Cardiac fibroblast (primary cell): ENCODE measurements at places on chromosomes 12 and 14.

GRCh38 chr12:91846466-91847055 is 299.1 kb downstream of the BTG1 start:
- DNase-seq = peak; percentile 8

GRCh38 chr14:35506927-35507326 is 27.0 kb upstream of the INSM2 start:
- peak; percentile 3 for DNase-seq

- DNase-seq = no peak
These were observed 36.4 kb downstream of the GNS start for GRCh38 chr12:64722835-64723234.

DNA sequence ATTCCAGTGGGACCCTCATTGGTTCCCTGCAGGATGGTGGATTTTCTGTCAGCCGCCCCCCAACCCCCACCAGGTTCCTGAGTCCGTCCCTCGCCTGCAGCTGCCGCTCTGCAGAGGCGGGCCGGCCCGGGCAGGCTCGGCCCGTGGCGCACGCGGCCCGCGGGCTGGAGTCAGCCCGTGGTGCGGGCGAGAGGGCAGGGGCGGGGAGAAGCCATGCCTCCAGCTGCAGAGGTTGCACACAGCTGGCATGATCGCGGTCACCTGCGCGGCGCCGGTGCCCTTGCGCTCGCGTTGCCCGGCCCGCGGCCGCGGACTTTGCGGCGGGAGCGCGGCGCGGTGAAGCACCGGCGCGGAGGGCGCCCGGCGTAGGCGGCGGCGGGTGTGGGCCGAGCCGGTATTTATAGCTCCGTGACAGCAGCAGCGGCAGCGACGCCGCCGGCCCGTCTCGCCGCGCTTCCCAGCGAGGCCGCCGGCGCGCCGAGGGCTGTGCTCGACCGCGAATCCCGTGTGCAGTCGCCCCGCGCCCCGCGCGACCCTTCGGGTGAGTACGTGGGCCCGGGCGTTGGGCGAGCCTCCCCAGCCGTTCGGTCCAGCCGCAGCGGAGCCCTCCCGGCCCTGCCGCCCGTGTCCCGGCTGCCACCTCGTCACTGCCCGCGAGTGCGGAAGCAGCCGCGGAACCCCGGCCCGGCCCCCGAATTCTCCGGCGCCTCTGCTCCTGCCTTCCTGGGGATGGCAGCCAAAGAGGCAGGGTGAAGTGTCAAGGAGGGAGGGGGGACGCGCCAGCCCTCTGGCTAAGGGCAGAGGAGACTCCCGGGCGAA is at the start of gene TMEM117:
Gene TMEM117 (plus strand): TSS at position 426 of the 819 bp plus-strand sequence.
- DNase-seq = peak; percentile 51

DNA sequence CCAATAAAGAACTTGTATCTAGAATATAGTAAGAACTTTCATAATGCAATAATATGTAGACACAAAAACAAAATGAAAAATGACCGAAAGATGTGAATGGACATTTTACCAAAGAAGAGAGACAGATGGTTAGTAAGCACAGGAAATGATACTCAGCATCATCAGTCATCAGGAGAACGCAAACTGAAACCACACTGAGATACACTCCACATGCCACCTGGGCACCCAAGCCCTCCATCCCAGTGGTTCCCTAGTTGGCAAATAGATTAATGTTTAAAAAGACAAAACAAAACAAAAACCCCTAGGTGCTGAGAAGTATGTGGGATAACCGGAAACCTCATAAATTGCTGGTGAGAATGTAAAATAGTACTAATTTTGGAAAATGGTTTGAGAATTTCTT is 26.8 kb upstream of the VPS33A start:
- no peak for DNase-seq

- DNase-seq = no peak
These were observed 88.4 kb downstream of the ANO2 start for GRCh38 chr12:5856692-5857091.

DNA sequence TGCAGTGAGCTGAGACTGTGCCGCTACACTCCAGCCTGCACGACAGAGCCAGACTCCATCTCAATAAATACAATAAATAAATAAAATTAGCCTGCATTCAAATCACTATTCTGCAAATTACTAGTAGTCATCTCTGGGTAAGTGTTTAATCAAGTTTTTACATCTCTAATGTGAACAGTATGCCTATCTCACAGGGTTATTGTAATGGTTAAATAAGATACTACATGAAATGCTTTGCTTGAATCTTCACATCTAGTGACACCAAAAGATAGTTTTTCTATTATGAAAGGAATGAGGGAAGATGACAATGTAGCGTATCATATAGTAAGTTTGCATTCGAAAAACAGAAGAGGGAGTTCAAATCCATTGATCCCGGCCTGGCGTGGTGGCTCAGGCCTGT is 2.1 kb downstream of the SRSF9 start:
- no peak for DNase-seq

DNA sequence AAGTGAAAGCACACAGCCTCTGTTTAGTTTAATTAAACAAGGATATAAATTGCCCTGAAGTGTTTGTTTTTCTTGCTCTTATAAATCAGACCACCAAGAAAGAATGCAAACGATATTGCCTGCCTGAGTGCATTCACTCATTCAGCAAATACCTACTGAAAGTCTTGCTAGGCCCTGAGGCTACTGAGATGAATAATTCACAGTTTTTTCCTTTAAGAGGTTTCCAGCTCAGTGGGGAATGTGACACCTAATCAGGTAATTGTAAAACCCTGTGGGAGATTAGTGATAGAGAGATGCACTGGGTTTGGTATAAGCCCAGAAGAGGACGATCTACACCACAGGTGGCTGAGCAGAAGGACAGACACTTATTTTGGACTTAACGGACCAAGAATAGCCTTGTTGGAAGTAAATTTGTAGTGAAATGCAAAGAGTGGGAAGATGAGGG is 151.4 kb downstream of the SLC35F4 start:
- DNase-seq = no peak

GRCh38 chr14:75939200-75939599 is 42.6 kb downstream of the TGFB3 start:
- DNase-seq = no peak

- no peak for DNase-seq
These were observed 2.9 kb downstream of the SMUG1 start for GRCh38 chr12:54185919-54186318.

DNA sequence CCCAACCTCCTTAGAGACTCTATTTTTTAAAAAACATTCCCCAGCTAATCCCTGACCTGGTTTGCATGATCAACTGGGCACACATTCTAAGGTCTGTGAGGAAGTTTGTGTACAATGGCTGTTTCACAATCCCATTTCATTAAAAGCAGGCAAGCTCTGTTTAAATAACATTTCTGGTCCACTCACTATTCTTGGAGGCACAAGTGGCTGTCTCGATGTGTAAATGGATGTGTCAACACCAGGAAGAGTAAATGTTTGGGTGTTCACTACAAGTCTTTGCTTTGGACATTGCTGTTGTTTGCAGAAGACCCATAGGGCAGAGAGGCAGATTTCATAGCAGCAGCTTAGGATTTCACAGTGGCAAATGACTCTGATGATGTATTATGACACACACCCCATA is 98.3 kb downstream of the PDZRN4 start:
- DNase-seq = no peak

GRCh38 chr12:80714846-80715245 is 1.9 kb upstream of the MYF5 start:
- no peak for DNase-seq

DNA sequence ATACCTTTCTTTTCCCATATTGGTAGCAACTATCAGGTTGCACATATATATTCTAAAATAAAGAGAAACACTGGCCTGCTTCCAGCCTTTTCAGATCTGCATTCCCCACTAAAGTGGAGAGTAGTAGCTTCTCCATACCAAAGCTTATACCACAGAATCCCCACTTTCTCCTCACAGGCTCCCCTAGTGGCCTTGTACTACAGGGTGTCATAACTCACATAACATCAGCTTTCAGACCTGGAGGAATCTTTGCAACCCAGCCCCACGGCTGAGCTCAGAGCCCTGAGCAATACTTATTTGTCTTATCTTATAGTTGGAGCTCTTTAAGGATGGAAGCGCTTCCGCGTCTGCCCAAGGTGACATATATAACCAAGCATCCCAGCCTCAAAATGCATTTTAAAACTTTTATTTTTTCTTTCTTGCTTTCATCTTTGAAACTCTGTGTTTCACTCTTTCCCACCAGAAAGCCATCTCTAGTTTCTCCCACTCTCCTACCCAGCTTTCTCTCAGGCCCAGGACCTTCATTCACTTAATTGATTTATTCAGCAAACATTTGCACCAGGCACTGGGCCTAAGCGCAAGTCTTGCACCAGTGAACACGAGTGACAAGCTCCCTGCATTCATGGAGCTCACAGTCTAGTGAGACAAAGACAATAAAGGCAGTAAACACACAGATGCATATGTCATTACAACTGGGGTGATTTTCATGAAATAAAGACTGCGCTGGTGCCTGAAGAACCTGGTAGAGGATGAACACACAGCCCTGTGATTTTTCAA is 254.7 kb downstream of the IPO8 start:
- DNase-seq = peak; percentile 61

DNA sequence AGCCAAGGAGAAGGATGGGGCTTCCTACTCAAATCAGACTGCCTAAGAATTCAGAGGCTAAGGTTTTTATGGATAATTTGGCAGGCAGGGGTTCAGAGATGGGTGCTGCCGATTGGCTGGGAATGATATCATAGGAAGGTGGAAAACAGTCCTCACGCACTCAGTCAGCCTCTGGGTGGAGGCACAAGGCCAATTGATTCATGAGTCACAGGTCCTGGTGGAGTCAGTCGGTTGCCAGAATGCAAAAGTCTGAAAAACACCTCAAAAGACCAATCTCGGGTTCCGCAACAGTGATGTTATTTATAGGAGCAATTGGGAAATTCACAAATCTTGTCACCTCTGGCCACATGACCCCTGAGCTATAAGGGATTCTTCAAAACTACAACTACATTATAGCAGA is 105.5 kb downstream of the GXYLT1 start:
- DNase-seq = peak; percentile 57

GRCh38 chr12:62794218-62794583 is 140.7 kb downstream of the PPM1H start:
- no peak for DNase-seq

DNA sequence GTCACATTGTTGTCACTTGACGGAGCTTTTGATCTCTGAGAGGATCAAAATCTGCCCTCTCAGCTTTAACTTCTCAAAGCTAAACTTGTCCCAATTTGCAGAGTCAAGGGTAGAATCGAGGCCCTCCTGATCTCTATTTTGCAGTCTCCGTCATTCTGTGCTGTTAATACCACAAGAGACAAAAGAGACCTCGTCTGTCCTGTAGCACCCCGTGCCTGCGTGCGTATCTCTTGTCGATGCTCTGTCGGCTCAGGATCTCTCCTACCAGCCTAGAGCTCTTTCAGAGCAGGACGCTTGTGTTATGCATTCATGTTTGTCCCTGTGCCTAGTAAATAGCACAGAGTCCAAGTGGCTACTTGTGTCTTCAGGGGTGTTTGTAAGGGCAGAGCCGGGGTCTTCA is 5.1 kb downstream of the EVL start:
- DNase-seq = no peak

DNA sequence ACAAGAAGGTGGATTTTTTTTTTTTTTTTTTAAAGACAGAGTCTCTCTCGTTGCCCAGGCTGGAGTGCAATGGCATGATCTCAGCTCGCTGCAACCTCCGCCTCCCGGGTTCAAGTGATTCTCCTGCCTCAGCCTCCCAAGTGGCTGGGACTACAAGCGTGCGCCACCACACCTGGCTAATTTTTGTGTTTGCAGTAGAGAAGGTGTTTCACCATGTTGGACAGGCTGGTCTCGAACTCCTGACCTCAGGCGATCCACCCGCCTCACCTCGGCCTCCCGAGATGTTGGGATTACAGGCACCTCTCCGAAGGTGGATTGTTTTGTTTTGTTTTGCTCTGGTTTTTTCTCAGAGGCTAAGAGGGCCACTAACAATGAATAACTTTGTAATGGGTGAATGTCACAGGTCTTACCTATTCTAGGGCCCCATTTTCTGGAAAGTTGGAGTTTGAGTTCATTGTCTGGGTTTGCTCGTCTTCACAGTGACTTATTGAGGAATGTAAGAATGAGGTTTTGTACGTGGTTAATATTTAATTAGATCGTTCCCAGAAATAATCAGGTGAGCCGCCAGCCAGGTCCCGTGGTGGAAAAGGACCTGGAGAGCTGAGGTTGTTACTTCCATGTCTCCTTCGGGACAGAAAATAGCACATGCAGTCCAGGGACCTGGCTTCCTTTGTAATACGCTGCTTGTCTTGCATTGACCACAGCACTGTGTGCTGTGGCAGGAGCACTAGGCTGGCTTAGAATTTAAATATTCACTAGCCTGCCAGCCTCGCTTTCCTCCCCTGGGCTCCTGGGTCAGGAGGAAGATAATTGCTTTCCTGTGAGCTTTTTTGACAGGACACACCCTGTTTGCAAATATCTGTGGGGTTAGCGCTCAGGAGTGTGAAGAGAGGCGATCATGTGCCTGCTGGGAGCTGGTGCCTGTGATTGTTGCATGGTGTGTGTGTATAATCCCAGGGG is 2.3 kb downstream of the HIP1R start:
- DNase-seq = no peak

DNA sequence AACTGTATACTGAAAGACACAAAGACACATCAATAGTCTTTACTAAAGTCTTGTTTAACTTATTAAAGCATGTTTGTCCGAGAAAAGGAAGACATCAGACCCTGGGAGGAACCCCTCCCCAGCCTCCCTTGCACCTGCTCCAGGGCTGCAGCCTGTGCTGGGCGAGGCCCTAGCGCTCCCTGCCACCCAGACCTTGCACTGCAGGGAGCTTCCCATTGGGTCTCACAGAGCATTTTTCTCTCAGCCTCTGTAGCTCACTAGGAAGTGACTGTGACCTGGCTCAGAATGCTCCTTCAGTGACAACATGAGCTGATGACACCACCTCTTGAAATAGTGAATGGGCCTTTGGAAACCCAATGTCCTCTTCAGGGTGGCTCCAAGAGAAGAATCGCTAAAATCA is 461.2 kb downstream of the TMEM121 start:
- DNase-seq = no peak

GRCh38 chr14:40494483-40494882 is 1062.2 kb upstream of the FBXO33 start:
- DNase-seq = no peak

DNA sequence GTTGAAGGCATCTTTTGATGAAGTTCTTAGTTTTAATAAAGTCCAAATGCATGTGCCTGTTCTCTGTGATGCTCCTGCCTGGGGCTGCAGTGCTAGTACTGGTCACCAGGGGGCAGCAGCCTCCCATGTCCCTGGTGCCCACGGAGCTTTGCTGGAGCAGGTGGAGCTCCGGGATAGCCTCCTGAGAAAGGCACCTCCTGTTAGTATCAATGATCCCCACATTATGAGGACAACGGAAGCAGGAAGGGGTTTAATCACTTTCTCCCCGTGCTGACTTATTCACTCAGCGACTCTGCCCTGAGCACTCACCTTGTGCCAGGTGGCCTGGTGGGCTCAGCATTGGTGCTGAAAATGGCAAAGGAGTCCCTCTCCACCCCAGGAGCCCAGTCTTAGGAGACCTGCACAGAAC is 123.0 kb upstream of the PZP start:
- peak; percentile 61 for DNase-seq

GRCh38 chr14:65352964-65353530 is 59.5 kb upstream of the FUT8 start:
- no peak for DNase-seq

GRCh38 chr12:47551426-47551851 is 154.4 kb downstream of the RPAP3 start:
- DNase-seq = peak; percentile 41
